Activated CD8-positive, alpha-beta T cell treated with anti-CD3 and anti-CD28 coated beads for 36 hours (primary cell): ENCODE measurements at places on chromosomes 5 and 9. TPM values are rescaled to one million over a fixed set of nuclear protein-coding genes. Genes with fewer than 3 reads are reported as not detected.

The LCN9 gene
- not detected for total RNA-seq

The SNAPC4 gene
- total RNA-seq: 17.1 TPM

GRCh38 chr5:149656576-149657182 lies 73.4 kb upstream of the PPARGC1B start:
- no peaks in the 10 kb centered on the region for H3K36me3 ChIP-seq
- no peak overlapping the region for H3K27ac ChIP-seq
- H3K27me3 ChIP-seq: peaks cover 2% of the 10 kb centered on the region
- H3K4me1 ChIP-seq: no peaks in the 10 kb centered on the region
- DNase-seq: peak; percentile 63
- H3K4me3 ChIP-seq: no peak overlapping the region

DNA sequence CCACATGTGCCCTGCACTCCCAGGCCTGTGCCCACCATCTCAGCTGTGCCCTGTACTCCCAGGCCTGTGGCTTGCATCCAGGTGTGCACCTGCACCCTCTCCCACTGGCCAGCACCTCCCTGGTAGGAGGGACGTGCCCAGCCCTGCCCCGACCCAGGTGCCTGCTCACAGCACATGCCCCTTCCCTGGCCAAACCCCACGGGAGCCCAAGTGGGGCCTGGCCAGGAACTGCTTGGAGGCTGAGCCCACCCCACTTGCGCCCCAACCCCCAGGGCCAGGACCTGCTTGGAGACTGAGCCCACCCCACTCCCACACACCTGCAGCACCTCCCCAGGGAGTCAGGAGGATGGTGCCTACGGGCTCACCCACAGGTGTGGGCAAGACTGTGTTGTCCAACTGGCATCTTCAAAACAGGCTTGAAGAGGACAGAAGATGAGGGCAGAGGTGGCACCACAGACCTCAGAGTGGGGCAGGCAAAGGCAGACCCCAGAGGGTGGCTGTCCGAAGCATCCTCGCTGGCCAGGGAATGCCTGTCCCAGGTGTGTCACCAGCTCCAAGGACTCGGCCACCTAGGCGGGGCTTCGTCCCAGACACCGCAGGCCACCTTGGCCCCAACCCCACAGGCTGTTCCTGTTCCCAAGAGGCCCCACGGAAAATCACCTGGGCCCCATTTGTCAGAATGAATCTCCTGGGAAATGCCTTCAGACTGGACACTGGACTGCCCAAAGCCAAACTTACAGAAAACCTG lies 10.8 kb downstream of the ZDHHC11B start:
- H3K27ac ChIP-seq: no peak overlapping the region
- H3K4me3 ChIP-seq: no peak overlapping the region
- no peak for DNase-seq

GRCh38 chr9:135705376-135705775 lies 3.4 kb downstream of the KCNT1 start:
- peaks cover 12% of the 10 kb centered on the region for H3K27me3 ChIP-seq
- no peak for DNase-seq
- no peaks in the 10 kb centered on the region for H3K36me3 ChIP-seq
- no peak overlapping the region for H3K4me3 ChIP-seq
- no peaks in the 10 kb centered on the region for H3K4me1 ChIP-seq
